NCI-H524 (cell line): ENCODE measurements at places on chromosomes 12 and 14.

- no peak for DNase-seq
Measured at GRCh38 chr14:60720391-60720790, 3.8 kb downstream of the SIX4 start.

DNA sequence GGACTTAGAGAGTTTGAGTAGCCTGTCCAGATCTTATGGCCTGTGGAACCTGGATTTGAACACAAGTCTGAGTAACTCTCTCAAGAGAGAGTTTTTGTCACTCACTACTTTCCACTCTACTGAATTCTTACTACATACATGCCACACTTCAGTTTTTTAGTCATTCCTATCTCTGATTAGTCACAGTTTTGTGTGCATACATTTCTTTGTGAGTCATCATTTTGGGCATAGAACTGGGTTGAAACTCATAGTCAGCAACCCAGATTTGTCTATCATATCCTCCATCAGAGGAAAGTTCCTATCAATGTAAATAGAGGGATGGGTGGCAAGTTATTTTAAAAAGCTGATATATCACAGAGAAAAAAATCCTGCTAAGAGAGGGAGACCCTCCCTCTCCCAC is 42.9 kb downstream of the FLRT2 start:
- no peak for DNase-seq

GRCh38 chr14:99732436-99733210 is 48.5 kb downstream of the CYP46A1 start:
- DNase-seq, result no peak

GRCh38 chr12:122932207-122932606 is 34.1 kb downstream of the ABCB9 start:
- DNase-seq, result no peak

DNA sequence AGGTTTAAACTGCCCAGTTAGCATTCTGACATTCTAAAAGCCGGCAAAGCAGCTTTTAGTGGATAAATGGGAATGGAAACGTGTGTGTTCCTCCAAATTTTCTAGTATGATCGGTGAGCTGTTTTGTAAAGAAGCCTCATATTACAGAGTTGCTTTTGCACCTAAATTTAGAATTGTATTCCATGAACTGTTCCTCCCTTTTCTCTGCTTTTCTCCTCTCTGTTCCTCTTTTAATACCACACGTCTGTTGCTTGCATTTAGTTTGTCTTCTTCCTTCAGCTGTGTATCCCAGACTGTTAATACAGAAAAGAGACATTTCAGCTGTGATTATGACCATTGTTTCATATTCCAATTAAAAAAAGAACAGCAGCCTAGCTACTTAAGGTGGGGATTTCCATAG is 10.7 kb downstream of the DYRK2 start:
- no peak for DNase-seq

- peak; percentile 43 for DNase-seq
Measured at GRCh38 chr12:85029456-85029855, 6.6 kb downstream of the TSPAN19 start.

DNA sequence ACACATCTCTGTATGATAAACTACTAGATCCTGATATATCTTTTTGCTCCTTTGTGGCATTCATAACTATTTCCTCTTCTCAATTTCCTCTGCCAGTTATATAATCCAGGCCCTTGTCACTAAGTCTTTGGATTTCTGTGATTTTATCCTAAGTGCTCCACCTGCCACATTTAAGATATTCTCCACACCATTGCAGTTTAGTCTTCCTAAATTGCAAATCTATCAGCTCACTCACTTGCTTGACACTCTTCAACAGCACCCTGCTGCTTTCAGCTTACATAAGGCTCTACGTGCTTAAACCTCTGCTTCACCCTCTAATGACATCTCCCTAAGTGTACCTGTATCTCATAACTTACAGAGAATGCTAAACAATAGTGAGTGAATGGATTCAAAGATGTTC is 1032.2 kb upstream of the SEL1L start:
- DNase-seq, result peak; percentile 87

DNA sequence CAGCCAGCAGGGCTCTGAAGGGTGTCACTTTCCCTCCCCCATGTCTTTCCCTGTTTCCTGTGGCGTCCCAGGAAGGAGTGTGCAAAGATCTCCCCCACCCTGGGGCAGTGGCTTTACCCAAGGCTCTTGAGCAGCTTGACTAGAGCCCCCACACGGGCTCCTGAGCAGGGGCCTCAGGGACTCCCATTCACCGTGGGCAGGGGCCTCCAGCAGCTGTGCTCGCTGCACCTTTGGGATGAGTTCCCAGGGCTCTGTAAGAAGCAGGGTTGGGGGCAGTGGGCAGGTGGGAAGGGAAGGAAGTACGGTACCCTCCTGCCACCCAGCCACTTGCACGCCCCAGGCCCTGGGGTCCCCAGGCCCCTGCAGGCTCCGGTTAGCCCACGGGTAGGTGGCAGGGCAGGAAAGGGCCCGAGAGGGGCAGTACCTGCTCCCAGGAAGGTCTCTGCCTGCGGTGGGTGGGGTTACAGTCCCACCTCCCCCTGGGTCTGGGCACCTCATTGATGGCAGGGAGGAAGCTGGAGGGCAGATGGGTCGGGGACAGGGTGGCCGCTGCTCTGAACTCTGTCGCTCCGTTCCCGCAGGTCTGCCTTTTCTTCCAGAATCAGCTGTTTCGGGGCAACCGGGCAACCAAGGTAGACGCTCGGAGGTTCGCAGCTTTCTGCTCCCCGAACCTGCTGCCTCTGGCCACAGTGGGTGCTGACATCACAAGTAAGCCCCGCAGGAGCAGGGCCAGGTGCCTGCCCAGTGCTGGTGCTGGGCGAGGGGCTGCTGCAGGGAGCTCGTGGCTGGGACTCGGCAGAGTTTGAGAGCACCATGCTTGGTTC is 13.0 kb downstream of the ASPG start:
- no peak for DNase-seq

DNA sequence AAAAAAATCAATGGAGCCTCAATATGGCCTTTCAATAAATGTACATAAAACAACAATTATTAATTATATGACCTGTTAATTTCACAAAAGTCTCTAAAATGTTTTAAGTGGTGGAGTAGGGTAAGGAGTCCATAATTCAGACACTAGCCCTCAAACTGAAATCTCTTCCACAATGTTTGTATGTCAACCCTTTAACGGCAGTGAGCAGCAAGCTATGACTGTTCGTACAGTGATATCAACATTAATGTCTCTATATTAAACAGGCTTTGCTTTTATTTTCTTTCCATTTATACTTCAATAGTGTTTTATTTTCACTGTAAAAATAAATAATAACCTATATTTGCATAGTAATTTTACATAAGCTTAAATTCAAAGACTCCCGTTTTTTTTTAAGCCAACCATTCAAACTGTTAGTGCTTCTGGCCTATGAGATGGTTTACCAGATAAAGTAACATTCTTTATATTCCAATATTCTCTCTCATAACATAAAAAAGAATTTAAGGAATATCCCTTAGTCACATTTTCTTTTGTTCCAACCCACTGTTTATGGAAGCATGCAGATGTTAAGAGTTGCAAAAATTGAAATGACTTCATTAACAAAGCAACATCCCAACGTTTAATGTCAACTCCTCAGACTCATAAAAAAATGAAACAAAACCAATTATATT is 2.3 kb downstream of the CDK17 start:
- DNase-seq, result peak; percentile 11

GRCh38 chr14:61438497-61438859 is 117.1 kb downstream of the PRKCH start:
- no peak for DNase-seq

DNA sequence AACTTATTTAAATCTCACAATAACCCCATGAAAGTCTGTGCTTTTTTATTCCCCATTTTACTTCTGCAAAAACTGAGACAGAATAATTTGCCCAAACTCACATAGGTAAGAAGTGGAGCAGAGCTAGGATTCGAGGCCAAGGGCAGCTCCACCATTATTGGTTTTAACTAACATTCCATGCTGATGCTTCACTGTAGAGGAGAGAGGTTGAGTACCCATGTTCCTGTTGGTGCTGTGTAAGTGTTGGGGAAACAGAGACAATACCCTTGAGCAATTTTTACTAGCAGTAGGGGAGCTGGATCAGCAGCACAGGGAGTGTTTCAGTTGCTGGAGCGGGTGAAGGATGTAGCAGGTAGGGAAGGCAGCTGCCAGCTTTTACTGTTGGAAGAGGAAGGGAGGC is 21.1 kb downstream of the RASSF8 start:
- no peak for DNase-seq

DNA sequence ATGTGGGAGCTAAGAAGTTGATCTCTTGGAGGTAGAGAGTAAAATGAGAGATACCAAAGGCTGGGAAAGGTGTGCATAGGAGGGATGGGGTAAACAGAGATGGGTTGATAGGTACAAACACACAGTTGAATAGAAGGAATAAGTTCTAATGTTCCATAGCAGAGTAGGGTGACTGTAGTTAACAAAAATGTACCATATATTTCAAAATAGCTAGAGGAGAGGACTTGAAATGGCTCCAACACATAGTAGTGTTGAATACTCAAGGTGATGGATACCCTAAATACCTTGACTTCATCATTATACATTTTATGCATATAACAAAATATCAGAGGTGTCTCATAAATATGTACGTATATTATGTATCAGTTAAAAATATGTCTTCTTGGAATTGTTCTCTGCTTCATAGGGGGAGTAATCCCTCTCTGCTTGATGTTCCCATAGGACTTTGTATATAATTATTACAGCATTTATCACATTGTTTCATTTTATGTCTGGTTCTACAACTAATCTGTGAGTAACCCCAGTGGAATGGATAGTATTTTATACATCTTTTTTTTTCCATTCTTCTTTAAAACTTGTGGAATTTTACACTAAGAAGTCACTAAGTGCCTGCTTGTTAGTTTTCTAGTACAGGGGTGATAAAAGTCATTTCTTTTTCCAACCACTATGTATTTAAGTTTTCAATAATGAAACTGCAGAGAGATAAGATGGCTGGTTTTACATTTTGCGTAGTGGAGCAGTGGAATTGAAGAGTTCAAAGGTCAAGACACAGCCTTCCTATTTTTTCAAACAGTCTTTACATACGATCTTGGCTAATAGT is 1940.0 kb upstream of the SEL1L start:
- no peak for DNase-seq

DNA sequence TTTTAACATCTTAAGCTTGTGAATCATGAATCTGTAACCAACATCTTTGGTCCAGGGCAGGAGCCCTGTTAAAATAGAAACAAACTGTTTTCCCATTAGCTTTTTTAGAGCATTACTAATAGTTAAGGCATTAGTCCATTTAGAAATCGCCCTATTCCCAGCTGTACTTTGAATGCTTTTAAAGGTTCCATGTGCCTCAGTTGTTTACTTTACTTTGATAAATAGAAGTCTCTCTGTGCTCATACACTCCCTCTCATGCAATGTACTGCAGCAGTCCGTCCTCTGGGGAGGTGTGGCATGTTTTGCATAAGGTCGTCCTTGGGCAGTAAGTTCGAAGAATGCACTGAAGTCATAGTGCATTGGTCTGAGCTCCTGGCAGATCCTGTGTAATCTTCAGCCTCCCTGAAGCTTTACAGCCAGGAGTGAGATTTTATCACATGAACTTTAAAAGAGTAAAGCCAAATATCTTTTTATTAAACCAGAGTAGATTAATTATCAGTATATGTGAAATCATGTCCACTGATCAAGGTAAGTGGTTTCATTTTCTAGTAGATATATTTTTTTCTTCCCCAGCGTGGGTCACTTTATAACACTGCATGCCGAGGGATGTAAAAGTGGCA is 134.7 kb downstream of the FGD4 start:
- no peak for DNase-seq

- no peak for DNase-seq
Measured at GRCh38 chr12:120538281-120539156, 4.4 kb downstream of the RNF10 start.

- DNase-seq, result no peak
Measured at GRCh38 chr14:81273961-81274575, 53.3 kb upstream of the GTF2A1 start.

DNA sequence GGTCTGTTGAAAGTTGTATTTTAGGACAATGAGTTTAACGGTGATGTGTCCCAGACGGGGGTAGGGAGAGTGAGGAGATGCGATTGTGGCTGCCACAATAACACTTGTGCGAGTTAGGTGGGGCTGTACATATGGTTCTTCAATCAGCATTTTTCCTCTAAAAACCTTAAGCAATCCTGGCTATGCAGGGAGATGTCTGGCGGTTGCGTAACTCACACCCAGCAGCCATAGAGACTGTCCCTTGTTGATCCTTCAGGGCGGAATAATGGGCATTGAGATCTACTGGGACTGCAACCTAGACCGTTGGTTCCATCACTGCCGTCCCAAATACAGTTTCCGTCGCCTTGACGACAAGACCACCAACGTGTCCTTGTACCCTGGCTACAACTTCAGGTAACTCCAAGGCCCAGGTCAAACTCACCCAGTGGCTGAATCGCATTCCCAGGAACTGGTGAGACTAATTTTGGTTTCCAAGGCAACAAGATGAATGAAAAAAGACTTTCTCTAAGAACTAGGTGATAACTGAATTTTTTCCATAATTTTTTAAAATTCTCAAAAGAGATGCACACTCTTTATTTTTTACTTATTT is 34.6 kb downstream of the P2RX7 start:
- DNase-seq, result no peak

GRCh38 chr14:66135831-66136230 is 350.3 kb upstream of the CCDC196 start:
- no peak for DNase-seq

DNA sequence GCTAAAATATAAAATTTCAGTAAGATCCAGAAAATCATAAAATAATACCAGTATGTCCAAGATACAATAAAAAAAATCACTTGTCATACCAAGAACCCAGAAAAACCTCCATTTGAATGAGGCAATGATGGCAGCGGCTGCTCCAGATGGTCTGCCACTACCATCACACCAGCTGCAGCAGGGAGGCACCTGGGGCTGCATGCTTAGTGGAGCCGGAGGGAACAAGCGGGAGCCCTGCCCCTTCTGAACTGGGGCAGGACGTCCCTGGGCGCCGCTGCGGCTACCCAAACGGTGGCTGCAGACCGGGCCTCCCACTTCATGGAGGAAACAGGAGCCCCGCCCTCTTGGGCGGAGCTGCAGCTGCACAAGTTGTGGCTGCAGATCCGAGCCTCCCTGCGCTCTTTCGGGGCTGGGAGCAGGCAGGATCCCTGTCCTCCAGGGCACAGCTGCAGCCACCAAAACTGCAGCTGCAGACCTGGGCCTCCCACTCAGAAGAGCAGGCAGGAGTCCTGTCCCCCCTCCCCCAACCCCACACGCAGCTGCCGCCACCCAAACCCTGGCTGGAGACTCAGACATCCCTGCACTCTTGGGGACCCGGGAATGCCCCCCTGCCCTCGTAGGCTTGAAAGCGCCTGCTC is 36.1 kb upstream of the OR5AU1 start:
- DNase-seq, result peak; percentile 96

- no peak for DNase-seq
Measured at GRCh38 chr12:124352839-124353238, 57.9 kb downstream of the RFLNA start.

GRCh38 chr14:70555890-70556289 is 21.1 kb upstream of the ADAM20 start:
- no peak for DNase-seq
